ENCODE measurements at places on chromosomes 13 and 19.

- no peak for DNase-seq
These were observed 14.7 kb downstream of the GARRE1 start for GRCh38 chr19:34269081-34269480.

GRCh38 chr13:107365466-107366215 lies 797.7 kb upstream of the ARGLU1 start:
- DNase-seq: no peak

DNA sequence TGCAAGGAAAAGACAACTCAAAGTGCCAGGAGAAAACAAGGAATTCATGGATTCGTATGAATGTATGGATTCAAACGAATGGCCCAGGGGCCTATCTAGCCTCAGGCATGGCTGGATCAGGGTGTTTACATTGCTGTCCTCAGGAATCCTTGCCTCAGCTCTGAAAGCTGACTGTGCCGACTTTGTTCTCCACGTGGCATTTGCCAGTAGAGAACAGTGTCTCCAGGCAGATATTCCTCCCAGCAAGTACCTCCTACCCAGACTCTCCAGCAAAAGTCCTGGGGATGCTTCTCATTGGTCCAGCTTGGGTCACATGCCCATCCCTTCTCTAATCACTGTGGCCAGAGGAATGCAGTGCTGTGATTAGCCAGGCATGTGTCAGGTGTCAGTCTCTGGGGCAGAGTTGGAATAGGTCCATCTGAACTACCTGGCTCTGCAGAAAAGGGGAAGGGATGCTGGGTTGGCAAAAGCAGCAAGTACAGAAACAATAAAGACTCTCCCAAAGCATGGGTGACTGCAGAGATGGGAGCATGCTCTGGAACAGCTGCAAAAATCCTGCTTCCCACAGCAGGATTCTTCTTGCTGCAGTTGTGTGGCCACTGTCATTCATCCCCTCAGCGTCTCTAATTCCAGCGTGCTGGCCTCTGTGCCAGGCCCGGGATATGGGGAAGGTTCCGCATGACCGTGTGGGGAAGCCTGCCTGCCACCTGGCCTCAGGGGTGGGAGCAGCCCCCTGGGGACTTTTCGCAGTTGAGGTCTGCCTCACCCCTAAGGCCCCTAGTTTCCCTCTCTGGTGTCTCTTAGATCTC lies 30.0 kb downstream of the CCNE1 start:
- DNase-seq: peak; percentile 70

DNA sequence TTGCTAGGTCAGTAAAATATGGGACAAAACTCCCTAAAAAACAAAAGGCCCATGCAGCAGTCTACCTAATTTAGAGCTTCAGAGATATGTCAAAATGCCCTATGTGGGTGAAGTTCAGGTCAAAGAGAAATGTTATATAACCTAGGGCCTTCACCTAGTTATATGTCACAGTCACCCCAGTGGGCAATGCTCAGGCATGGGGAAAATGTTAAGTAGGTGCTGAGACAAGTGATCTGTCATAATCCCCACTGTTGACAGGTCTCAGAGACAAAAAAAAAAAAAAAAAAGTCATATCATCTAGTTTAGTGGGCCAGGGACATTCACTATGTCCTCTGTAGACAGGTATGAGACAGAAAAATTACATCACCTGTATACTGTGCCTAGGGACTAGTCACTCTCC lies 128.6 kb upstream of the ZNF91 start:
- no peak for DNase-seq

- DNase-seq: no peak
These were observed 580.4 kb downstream of the UQCRFS1 start for GRCh38 chr19:28632371-28633080.

DNA sequence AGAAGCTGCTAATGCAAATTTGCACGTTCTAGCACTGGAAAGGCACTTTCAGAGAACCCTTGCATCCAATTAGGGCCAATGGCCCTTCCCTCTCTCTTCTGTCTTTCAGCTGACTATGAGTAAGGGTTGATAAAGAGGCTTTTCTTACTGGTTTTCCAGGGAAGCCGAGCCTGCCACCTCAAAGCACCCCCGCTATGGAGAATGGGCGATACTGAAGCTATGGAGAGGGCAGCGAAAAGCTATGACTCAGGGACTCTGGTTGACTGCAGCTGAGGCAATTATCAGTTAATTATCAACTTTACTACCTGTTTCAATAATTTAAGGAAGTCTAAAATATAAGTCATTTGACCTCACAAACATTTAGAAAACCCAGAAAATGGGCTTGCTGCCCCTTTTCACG lies 115.8 kb downstream of the TRPC4 start:
- no peak for DNase-seq

- peak; percentile 44 for DNase-seq
These were observed 137.8 kb upstream of the TSC22D1 start for GRCh38 chr13:44713788-44714469.

DNA sequence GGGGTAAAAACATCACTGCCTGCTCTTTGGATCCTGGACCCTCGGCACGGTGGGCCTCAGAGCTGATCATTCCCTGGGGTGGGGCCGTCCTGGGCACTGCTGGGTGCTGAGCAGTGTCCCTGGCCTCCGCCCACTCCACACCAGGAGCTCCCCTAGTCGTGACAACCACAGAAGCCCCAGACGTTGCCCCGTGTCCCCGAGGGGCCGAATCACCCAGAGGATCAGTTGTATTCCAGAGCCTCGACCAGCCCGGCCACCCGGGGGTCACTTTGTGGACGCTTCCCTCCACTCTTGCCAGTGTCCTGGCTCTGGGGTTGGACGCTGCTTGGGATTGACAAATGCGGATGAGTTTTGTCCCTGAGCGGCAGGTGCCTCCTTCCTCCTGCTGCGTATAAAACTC lies 10.2 kb downstream of the C2CD4C start:
- DNase-seq: no peak

All from 8988T (cell line).